ENCODE measurements at places on chromosomes 16 and 17.

GRCh38 chr16:84382396-84382795 lies 14.1 kb downstream of the ATP2C2 start:
- DNase-seq, result no peak

DNA sequence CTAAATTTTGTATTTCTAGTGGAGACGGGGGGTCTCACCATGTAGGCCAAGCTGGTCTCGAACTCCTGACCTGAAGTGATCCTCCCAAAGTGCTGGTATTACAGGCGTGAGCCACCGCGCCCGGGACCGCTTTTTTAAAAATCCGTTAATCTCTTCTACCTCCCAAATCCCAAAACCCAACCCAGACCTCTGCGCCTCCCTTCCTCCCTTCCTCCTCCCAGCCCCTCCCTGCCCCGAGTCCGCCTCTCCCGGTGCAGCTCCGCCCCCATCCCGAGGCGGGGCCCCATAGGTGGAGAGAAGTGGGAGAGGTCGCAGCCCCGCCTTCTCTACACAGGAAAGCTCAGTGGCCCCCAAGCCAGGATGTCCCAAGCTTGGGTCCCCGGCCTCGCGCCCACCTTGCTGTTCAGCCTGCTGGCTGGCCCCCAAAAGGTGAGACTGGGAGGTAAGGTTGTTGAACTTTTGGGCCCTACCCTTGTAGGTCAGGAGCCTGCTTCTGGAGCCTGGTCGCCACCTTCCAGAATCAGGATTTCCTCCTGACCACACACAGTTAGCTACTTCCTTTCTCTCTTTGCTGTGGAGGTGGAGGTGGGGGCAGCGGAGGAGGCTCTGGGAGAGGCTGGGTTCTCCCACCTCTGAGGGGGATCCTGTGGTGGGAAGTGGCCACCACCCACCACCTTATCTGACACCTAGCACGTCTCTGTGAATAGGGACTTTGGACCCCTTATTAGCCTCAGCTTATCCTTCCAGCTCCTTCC lies at the start of gene TMEM92:
TSS of gene TMEM92 (plus strand) at position 325 of the 755 bp plus-strand sequence. CDS start at position 361, 36 bp downstream.
- DNase-seq, result no peak

DNA sequence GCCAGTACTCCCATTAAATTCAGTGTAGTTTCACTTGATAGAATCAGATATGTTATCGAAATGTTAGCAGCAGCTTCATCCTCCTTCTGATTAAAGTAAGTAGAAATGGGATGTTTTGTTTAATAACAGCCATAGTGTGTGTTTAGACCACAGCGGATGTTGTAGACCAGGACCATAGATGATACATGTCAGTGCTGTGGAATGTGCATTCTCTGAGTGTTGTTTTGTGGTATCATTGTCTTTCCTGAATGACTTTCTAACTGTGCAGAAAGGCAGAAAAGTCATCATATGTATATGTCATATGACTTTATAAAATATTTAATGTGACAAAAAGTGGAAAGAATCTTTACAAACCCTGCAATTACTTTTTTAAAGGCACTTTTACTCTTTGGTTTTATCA lies 55.6 kb downstream of the CYLD start:
- no peak for DNase-seq

DNA sequence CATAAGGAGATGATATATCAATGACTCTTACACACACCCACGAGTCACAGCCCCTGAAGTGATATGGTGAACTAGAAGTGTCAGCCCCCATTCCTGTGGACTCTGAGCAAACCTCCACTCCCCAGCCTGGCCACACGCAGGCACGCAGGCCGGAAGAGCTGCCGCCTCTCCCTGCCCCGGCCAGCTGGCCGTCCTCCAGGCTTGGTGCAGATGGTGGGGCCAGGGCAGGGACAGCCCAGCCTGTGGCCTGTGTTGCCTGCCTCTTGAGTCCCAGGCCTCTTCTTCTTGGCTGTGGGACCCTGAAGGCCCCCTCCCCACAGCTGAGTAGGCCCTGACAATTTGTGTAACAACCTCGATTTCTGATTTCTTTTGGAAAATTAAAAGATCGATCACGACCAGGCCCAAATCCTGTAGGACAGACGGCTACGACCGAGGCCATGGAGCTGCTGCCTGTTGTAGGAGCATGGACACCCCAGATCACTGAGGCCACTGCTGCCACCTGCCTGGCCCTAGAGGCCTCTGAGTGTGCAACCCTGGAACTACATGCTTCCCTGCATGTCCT lies 10.0 kb upstream of the MPRIP start:
- DNase-seq, result no peak

- DNase-seq, result no peak
Measured at GRCh38 chr17:45050481-45051059, 862 bp downstream of the DCAKD start.
